Activated CD8-positive, alpha-beta memory T cell treated with anti-CD3 and anti-CD28 coated beads, Interleukin-2, amount 10 ng/mL, durations not matched to agents 7 days and 5 days (primary cell): ENCODE measurements at places on chromosomes 2 and 18. TPM values are rescaled to one million over a fixed set of nuclear protein-coding genes. Genes with fewer than 3 reads are reported as not detected.
A peak's percentile ranks its signal among the peaks of the same experiment; 100 is the strongest.

- DNase-seq: no peak
Observed at GRCh38 chr18:5630057-5630899, 86.5 kb upstream of the EPB41L3 start.

DNA sequence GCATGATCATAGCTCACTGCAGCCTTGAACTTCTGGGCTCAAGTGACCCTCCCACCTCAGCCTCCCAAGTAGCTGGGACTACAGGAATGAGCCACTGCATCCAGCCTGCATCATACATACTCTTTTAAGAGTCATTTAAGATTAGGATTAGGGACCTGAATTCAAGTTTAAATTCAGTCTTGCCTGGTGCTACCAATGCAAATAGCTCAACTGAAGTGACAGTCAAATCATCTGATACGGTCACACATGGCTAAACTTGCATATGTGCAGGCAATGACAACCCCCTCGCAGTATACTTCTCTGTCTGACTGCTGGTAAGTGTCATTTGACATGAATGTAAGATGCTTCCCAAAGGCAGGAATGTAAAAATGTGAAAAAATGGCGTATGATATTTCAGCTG is 31.8 kb upstream of the TMEM131 start:
- peak; percentile 39 for DNase-seq

GRCh38 chr2:239327536-239328350 is 73.1 kb downstream of the HDAC4 start:
- peak; percentile 39 for DNase-seq

DNA sequence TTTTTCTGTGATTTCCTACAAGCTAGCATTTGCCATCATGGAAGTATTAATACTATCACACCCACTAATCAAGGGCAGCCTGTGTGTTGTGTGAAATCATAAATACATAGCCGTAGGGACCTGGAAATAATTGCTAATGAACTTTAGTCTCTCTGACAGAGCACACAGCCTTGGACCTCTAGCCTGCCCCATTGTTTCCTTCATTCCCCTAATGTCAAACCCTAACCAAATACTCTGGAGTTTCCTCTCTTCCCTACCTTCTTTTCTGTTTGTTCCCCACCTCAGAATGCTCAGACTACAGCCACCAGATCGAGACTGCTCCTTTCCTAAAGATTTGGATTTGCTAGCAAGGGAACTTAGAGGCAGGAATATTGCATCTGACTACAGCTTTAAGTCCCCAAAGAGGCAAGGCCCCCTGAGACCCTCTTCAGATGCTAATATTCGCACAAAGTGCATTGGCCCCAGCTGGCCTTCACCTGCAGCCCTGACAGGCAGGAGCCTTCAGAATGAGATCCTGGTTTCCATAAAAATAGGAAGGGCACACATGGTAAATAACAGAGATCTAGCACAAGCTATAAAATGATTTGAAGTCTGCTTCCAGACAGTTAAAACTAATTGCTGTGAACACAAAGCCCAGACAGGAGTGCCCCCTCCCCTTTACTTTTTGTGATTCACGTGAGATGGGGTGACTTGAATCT is 279.2 kb upstream of the DCC start:
- DNase-seq: no peak

DNA sequence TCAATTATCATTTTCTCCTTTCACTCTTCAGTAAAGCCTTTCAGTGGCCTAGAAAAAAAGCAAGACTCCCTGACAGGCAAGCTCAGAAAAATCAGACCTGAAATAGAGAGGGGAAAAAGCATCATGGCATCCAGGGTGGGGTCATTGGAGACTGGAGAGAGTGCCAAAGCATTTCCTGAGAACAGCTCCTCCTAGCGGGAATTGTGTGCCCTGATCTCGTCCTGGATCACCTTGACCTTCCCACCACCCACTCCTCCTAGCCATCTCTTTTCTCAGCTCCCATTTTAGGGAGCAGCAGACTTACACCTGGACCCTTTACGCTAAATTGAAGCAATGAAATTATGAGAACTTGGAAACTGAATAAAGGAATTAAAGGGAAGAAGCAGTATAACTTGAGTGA is 176.6 kb downstream of the VWC2L start:
- no peak for DNase-seq

DNA sequence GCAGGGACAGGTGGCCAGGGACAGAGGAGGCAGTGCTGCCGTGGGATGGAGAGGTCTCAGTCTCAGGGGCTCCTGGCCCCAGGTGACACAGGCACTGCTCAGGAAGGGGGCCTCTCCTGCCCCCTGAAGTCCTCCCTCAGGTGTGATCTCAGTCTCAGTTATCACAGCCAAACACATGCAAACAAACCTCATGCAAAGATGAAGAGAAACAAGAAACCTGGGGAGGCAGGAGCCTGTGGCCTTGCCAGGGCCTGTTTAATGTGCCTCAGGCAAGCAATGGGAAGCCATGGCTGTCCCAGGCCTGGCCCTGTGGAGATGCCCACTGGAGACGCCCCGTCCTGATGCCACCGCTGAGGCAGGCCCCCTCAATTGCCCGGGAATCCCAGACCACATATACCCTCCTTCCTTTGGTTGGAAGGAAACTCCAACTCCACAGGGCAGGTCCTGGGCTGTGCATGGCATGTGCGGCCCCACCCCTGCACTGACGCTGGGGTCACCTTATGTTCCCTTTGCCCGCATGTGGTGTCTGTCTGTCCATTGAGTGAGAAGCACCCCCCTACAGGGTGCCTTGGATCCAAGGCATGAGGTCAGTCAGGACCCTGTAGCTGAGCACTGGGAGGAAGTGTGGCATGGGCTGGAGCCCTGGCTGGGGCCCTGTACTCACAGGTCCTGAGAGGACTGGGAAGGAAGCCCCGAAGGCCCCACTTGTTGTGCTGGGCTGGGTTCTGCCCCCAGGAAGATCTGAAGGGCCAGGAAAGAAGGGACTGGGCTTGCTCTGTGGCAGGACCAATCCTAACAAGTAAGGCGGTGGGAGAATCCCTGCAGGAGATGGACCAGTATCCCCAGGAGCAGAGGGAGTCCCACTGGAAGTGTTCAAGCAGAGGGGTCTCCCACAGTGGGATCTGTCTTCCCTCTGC is 68.8 kb upstream of the RAB6C start:
- DNase-seq: peak; percentile 29

- DNase-seq: no peak
Observed at GRCh38 chr2:43110442-43110871, 115.9 kb downstream of the ZFP36L2 start.

DNA sequence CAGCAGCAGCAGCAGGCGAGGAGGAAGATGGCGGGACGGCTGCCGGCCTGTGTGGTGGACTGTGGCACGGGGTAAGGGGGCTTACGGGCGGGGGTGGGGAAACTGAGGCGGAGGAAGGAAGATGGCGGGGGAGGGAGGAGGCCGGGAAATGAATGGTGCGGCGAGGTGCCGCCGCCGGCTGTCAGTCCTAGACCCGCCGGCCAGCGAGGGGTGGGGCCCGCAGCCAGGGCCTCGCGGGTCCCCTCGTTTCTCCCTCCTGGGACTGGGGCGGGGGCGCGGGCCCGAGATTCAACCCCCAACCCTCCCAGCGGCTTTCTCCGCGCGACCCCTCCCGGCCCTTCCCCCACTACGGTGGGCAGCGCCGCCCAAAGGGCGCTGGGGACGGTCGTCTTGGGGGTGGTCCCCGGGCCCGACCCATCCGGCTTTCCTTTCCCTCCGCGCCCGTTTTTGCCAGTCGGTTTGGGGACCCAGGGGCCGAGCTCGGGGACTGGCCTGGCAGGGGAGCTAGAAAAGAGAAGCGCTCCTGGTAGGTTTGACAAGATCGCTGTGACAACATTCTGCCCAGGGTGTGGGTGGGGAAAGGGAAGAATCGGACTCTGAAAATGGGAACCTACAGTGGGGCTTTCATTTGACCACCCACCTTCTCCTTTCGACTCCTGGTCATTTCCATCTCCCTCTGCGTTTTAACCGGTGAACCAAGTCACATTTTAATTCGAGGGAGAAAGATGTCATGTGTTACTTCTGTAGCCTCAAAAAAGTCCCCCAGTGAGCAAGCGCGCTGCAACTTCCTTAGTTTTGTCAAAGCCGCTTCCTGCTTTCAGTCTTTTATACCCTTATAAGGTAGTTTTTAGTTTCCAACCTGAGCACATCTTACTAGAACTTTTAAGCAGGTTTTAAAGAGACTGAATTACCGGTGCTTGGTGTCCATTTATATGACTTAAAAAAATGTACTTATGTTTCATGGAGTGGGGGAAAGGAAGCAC is 655 bp downstream of the ACTR3 start:
- peak; percentile 89 for DNase-seq

DNA sequence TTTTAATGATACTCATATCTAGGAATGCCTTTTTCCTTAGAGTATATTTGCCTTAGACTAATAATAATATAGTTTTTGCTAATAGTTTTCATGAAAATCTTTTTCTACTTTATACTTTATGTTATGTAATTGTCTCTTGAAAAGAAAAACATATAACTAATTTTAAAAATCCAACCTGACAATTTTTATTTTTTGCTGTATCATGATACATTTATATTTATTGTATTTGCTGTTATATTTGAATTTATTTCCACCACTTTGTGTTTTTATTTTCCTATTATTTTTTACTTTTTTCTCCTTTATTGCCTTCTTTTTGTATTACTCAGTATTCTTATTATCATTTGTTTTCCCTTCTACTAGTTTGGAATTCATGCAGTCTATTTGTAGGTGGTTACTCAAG is 85.4 kb downstream of the MBD5 start:
- no peak for DNase-seq

DNA sequence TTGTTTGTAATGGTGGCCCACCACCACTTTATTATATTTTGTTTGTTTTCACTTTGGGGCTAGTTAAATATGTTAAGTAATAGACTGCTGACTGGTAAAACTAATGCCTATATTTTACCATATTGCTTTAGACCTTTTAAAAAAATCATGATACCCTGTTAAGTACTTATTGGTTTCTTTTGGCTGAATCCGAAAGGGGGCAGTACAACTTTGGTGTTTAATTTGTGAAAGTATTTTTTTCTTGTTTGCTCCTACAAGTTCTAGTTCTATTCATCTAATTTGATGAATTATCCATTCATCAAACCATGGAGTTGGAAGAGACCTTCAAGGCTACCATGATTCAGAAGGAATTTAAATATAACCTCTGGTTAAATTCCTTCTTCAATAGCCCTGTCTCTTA is 147.0 kb downstream of the MBD5 start:
- DNase-seq: no peak

- DNase-seq: no peak
Observed at GRCh38 chr2:18123211-18123570, 244.7 kb downstream of the KCNS3 start.

The TMEM178A gene
- not detected for total RNA-seq

DNA sequence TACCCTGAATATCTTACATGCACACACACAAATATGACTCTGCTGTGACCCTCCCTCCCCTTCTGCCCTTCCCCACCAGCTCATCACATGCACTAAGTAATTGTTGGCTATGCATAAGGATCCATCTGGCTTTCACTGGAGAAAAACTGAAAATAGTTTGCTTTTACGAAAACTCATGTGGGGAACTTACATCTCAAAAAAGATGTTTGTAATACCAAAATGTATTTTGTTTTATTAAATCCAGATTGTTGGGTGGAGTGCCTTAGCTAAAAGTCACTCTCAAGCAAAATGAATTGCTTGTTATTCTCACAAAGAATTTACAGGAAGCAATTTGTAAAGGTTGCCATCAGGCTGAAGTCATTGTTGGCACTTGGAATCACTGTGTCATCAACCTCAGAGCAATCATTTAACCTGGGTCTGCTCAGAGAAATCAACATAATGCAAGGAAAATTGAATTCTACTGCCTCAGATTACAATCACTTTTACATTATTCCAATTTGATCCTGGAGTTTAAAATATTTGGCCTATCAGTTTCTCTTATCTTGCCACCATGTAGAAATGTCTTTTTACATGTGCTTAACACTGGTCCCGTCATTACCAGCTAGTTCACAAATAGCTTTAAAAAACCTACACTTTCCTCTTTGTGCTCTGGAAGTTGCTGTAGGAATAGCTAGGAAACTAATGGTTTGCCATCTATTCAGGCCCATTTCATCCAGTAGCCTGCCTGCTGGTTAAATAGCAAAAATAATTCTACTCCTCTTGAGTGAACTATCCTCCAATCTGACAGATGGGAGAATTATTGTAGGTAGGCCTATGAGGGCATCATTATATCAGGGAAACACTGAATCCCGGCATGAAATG is 90.3 kb upstream of the TMEM17 start:
- DNase-seq: no peak

GRCh38 chr2:25081237-25081790 is 39.4 kb downstream of the EFR3B start:
- DNase-seq: no peak

DNA sequence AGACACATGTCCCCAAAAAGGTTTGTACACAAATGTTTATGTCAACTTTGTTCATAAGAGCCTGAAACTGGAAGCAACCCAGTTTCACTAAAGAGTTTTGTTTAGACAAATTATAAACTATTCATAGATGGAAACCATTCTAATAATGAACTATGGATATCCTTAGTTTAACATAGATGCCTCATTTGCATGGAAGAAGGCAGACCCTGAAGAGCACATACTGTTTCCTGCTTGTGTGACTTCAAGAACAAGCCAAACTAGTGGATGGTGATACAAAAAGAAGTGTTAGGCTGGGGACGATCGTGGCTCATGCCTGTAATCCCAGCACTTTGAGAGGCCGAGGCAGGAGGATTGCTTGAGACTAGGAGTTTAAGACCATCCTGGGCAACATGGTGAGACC is 48.1 kb downstream of the ACOXL start:
- no peak for DNase-seq

The CRYGC gene
- total RNA-seq: not detected

DNA sequence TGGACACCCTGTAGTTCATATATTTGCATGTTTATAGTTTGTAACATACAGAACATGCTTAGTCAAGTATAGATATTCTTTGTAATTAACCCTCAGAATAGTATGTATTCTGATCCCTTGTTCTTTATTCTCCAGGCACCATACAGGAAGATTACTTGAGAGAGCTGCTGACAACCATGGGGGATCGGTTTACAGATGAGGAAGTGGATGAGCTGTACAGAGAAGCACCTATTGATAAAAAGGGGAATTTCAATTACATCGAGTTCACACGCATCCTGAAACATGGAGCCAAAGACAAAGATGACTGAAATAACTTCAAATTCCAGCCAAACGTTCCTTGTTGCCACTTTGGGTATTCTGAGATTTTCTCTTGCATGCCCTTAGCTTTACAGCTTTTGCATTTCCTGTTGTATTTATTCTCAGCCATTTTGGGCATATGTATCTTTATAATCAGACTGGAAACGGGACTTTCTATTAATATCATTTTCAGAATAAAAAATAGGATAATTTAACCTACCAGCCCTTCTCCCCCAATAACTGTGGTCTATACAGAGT is 6.2 kb upstream of the MYL12B start:
- DNase-seq: no peak

GRCh38 chr18:58132595-58133261 is 88.7 kb downstream of the NEDD4L start:
- DNase-seq: no peak
